NCI-H1105 (cell line): ENCODE measurements at places on chromosomes 12 and 14.

- no peak for DNase-seq
These were observed 477.7 kb upstream of the SYT1 start for GRCh38 chr12:78386871-78387270.

DNA sequence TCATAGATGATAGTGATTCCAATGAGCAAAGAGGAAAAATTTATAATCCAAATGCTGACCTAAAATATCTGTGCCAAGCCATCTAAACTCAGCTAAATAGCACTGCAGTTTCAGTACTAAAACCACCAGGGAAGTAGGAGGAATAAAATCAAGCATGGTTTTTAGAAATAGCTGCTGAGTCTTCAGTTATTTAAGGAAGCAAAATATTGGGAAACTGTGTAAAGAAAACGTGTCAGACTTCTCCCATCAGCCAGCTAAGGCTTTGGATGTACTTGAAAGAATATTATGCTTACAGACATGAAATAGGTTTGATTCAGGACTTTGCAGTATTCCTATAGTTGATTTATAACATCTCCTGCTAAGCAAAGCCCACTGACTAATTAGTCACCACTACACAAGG is 24.7 kb downstream of the CLEC2D start:
- DNase-seq: no peak

- DNase-seq: no peak
These were observed 41.4 kb downstream of the ACTN1 start for GRCh38 chr14:68937471-68938270.

GRCh38 chr12:51871918-51872688 is 15.8 kb upstream of the ANKRD33 start:
- DNase-seq: no peak

- DNase-seq: peak; percentile 52
These were observed 21.5 kb upstream of the GNS start for GRCh38 chr12:64780531-64781279.

DNA sequence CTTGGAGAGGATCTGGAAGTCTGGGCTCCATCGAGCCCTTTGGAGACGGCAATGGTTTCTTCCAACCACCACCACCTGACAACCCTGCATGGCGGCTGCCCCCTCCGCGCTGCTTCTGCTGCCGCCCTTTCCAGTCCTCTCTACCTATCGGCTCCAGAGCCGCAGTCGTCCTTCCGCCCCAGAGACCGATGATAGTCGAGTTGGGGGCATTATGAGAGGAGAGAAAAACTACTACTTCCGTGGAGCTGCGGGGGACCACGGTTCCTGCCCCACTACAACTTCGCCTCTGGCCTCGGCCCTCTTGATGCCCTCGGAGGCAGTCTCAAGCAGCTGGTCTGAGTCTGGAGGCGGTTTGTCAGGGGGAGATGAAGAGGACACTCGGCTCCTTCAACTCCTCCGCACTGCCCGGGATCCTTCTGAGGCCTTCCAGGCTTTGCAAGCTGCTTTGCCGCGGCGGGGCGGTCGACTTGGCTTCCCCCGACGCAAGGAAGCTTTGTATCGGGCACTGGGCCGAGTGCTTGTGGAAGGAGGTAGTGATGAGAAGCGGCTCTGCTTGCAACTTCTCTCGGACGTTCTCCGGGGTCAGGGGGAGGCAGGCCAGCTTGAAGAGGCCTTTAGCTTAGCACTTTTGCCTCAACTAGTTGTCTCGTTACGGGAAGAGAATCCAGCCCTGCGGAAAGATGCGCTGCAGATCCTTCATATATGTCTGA is 499 bp downstream of the TOGARAM1 start:
- DNase-seq: peak; percentile 68

DNA sequence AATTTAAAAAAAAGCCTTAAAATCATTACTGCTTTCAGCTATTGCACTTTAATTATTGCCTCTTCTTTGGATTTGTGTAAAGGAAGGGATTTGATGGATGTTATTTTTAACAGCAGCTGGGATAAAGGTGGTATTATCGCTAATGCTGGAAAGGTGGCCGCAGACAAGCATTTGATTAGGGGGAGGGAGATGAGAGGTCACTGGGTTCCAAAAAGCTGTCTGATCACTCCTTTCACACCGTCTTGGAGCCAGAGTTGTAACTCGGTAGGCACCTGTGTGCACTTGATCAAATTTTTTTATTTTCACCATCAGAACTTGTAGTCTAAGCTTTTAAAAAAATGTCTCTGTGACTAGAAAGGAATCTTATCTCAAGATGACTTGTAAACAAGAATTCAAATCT is 99.8 kb downstream of the AKAP6 start:
- DNase-seq: no peak

- DNase-seq: no peak
These were observed 219.8 kb downstream of the SLC41A2 start for GRCh38 chr12:104738331-104738730.

DNA sequence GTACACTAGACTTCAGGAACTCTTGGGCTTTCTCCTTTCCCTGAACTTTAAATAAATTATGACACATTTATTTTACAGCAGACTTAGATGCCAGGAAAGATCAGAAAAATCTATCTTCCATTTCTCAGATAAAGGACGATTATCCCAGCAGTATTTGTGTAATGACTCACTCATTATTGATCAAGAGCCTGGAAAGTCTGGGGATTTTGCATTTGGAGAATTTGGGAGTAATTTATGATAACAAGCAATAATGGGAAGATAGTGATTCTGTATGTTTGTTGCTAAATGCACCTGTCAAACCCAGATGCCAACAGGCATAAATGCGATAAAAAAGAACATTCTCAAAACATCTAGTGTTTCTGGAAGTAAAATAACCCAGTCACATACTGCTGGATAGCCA is 480.2 kb upstream of the ATP2B1 start:
- no peak for DNase-seq

- peak; percentile 15 for DNase-seq
These were observed 48.9 kb upstream of the DLK1 start for GRCh38 chr14:100677554-100678468.

- DNase-seq: peak; percentile 65
These were observed 449 bp downstream of the THAP2 start for GRCh38 chr12:71664411-71665089.

DNA sequence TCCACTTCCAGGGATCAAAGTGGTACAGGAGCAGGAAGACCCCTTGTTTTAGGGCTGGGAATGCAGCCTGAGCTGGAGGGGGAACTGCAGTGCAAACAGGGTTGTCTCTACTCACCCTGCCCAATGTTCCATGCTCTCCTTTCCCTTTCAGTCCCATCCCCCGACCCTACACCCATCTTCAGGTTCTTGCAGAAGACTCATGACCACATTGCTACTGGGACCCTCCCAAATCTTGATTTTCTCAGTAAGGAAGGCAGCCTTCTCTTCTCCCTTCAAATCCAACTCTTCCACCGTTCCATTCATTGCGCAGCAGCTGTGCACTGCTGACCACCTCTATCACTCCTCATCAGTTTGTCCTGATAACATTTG is 1.9 kb downstream of the SERPINA11 start:
- DNase-seq: no peak

GRCh38 chr14:76891391-76891790 is 65.2 kb downstream of the LRRC74A start:
- no peak for DNase-seq

- no peak for DNase-seq
These were observed 20.5 kb upstream of the TESC start for GRCh38 chr12:117119592-117120198.
